ENCODE measurements at places on chromosomes 16 and 17.
A peak's percentile ranks its signal among the peaks of the same experiment; 100 is the strongest.

DNA sequence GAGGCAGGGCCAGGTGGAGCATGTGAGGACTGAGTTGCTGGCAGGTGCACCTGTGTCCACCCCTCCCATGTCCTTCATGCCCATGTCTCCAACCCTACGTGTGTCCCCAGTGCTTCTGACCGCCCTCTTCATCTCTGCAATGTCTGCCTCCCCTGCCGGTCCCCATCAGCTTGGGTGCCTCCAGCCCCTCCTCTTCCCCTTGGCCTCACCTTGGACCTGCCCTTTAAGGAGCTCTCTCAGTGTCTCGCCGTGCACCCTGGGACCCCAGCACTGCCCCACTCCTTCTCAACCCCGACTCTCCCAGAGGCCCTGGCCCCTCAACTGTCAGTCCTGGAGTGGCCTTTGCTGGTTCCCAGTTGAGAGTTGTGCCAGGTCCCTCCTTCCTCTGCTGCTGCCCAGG lies 15.0 kb downstream of the RIPOR1 start:
- no peak for DNase-seq

GRCh38 chr17:74532115-74532514 lies 840 bp upstream of the CD300LB start:
- peak; percentile 20 for DNase-seq

GRCh38 chr16:54422159-54422558 lies 135.6 kb upstream of the IRX3 start:
- no peak for DNase-seq

- DNase-seq, result no peak
Observed at GRCh38 chr17:55040611-55041010, 72.0 kb downstream of the STXBP4 start.

DNA sequence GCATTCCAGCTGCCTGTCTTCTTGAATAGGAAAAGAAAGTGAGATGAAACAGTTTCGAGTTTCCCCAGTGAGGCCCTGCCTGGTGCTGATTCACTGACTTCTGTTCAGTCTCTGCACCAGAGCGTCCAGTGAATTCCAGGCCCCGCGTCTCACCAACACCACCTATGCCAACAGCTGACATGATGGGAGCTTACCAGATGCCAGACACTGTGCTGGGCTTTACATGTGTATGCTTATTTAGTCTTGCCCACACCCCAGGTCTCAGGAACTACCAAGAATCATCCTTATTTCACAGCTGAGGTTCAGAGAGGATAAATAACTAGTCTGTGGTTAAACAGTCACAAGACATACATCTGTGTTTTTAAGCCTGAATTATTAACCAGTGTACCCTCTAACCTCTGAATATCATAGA lies 29.1 kb upstream of the IRX6 start:
- DNase-seq, result no peak

DNA sequence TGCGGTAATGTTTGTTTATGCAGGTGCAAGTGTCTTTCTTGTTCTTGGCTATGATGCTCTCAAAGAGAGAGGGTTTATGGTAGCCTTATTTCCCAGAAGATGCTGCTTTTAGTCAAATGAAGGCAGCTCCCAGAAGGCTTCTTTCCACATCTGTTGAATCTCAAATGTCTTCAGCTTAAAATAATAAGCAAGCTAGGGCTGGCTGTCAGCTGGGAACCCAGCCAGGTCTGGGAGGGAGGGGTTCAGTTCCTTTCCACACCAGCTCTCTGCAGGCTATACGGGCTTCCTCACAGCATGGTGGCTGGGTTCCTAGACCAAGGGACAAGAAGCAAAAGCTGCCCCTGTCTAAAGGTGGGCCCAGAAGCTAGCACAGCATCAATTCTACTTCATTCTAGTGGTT lies 47.4 kb upstream of the ATF7IP2 start:
- DNase-seq, result no peak

DNA sequence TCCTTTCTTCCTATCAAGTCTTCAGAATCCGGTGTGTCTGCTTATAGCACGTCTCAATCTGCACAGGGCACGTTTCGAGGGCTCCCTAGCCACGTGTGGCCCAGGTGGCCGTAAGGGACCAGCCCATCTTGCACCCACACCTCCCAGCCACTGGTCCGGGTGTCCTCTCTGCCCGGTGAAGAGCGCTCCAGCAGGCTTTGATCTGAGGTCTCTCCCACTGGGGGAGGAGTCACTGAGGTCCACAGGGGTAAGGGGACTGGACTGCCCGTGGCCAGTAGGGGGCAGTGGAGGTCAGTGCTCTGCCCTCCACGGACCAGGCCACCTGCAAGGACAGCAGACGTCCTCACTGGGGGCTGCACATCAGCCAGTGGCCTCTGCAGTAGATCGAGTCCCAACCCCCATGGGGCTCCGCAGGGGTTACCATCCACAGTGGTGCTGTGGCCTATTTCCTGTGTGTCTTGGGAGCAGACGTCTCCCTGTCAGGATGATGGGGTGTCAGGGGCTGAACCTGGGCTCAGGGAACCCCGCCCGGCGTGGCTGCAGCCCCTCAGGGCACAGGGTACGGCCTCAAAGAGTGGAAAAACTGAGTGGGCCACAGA lies 204.1 kb upstream of the CIBAR2 start:
- DNase-seq, result peak; percentile 52

GRCh38 chr17:3527896-3528295 lies 29.7 kb downstream of the TRPV3 start:
- no peak for DNase-seq

GRCh38 chr17:8060274-8060673 lies 21.4 kb downstream of the ALOX15B start:
- no peak for DNase-seq

- no peak for DNase-seq
Observed at GRCh38 chr17:83122834-83123233, 43.4 kb downstream of the METRNL start.

- no peak for DNase-seq
Observed at GRCh38 chr17:56471696-56472095, 121.8 kb upstream of the NOG start.

DNA sequence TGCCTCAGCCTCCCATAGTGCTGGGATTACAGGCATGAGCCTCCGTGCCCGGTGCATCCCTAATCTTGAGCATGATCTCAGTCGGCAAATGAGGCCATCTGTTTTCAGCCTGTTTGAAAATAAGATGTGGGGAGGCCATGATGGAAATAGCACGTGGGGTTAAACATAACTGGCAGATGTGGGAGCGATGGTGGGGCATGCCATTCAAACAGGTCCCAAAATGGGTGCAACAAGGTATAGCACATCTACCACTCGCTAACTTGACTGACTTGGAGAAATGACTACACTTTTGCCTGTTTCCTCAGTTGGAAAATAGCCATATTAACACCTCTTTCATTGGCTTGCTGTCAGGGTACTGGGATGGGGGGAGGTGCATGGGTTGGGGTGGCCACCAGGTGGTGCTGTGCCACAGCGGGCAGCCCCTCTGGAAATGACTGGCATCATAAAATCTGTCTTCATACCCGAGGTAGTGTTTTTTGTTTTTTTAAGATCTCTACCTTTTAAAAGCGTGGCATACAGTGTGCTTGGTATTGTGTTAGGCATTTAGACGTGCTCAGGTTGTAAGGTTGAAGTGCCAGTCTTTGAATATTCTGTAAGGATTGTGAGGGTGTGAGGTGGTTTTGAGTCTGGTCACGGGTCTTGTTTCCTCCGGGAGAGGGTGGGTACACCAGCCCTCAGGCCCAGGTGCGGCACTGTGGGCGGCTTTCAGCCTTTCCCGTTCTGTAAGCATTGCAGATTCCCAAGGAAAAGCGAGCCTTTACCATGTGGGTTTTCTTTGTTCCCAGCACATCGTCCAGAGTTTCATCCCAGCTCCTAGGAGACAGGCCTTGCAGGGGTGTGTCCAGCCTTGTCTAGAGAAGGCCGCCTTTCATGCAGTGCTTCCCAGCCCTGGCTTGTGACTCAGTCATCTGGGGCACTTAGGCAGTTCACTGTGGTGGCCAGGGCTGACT lies 2.9 kb upstream of the TTYH2 start:
- peak; percentile 31 for DNase-seq

DNA sequence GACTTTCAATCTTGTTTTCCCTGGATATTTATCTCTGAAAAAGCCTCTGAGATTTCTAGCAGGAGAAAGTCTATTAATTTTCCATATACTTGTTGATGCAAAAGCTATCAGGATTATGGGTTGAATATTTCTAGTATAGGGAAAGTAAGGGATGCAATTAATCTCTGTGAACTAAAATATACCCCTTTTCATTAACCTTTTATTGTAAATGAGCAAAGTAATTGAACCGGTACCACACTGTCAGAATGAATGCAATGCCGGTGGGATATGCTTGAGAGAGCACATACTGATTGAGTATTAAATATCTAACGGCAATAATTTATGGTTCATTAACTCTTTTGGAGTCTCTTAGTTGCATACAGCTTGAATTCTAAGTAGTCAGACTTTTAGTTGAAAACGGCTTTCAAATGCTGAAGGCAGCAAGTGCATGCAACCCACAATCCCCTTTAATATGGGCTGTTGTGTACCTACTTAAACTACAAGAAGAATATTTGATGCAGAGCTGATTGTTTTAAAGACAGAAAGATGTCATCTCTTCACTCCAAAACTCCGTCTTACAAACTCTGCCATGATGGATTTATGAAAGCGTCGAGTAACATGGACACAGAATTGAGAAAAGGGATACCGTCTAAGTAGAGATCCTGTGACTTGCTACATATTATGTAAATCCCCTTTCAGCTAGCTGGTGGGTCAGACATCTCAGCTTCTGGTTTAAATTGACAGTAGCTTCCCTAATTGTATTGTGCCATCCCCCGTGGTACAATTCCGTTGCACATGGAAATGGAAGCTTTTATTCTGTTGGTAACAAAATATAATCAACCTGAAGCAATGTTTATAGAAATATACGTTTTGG lies 141.3 kb upstream of the CDH8 start:
- no peak for DNase-seq

- no peak for DNase-seq
Observed at GRCh38 chr17:27664606-27664965, 33.6 kb downstream of the LGALS9 start.

DNA sequence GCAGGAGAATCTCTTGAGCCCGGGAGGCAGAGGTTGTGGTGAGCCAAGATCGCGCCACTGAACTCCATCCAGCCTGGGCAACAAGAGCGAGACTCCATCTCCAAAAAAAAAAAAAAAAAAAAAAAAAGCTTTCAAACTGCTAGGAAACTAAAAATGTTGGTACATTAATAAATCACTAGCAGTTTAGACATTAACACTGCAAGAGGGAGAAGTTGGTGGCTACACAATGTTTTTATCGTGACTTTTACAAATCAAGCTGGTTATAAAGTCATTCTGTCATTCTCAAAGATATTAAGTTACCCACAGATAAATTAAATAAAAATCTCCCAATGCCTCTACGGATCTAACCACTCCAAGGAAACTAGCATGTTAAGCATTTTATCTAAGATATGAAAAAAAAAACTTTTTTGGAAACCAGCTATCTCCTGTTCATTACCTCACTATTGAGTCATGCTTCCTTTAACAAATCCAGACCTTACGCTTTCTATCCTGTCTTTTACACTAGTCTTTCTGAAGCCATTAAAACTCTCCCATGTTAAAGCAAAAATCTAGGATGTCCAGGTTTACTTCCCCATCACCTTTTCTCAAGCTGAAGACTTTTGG lies 85.9 kb upstream of the SMURF2 start:
- no peak for DNase-seq

- DNase-seq, result no peak
Observed at GRCh38 chr16:58506241-58507194, 6.6 kb downstream of the NDRG4 start.

GRCh38 chr17:51572115-51572514 lies 311.8 kb downstream of the UTP18 start:
- DNase-seq, result no peak

DNA sequence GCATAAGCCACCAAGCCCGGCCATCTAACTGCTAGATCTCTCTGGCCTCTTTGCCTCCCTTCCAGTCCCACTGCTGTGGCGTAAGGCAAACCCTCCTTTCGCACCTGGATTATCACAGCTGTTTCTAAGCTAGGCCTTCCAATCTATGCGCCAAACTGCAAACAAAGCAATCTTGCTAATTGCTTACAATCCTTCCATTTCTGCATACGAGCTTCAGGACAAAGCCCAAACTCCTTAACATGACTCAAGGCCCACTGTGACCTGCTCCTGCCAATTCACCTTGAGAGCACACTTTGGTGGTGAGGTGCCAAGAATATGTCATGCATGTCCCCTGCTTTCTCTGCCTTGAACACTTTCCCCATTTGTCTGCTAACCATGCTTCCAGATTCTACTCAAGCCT lies 6.0 kb upstream of the ARL5C start:
- no peak for DNase-seq

GRCh38 chr17:1147664-1148063 lies 32.1 kb downstream of the ABR start:
- DNase-seq, result no peak

DNA sequence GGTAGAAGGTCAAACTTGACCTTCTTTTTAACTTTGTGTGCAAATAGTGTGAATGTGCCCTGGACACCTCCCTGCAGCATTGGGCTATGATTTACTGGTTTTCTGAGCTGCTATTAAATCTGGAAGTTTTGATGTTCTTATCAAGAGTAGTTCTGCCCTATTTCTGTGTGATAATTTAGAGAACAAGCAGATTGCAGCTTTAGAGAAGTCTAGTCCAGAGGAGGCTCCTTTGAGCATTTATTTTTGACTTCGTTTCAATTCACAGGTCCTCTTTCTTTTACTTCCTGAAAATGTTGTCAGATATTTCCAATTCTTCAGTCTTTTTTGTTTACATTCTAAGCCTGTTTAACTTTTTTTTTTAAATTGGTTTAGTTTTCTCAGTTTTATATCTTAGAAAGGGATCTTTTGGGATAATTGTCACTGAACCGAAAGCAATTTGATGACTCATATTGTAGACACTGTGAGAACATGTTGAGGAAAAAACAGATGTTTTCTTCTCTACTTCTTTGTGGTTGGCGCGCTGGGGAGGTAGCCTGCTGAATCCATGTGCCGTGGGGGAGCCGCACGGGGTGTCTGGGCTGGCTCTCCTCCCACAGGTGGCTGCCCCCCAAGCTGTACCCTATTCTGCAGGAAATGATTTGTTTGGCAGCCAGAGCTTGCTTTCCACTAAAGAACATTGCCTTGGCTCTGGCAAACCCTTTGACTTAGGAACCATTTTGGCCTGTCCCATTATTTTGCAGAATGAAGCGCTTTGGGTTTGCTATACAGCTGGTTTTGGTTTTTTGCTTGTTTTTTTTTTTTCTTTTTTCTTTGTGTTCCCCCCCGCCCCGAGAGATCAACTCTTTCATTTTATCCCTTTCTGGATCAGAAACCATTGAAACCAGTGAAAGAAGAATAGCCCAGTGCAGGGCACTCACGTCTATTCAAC lies 53.4 kb downstream of the MFSD11 start:
- DNase-seq, result no peak

GRCh38 chr16:87959391-87959990 lies 8.3 kb downstream of the BANP start:
- DNase-seq, result no peak

- no peak for DNase-seq
Observed at GRCh38 chr16:80564394-80564793, 23.6 kb downstream of the DYNLRB2 start.

DNA sequence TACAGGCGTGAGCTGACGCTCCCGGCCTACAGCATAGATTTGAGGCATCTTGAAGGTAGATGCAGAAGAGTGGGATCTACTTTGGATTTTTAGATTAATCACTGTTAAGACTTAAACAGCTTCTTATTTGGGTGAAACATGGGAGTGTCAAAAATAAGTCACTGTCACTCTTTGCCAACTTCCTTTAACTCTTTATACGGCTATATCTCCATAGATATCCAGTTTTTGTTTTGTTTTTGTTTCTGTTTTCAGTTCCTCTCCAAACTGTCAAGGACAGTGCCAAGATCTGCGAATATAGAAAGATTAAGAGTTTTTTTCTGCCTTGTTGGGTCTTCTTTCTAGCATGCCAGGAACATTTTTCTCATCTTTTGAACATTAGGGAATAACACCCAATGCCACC lies 706.1 kb downstream of the WWOX start:
- DNase-seq, result no peak
